Muscle of leg (tissue), 16 donors: ENCODE measurements at places on chromosomes 7 and 10. TPM values are rescaled to one million over a fixed set of nuclear protein-coding genes. Genes with fewer than 3 reads are reported as not detected.
A peak's percentile ranks its signal among the peaks of the same experiment; 100 is the strongest.

GRCh38 chr7:71787513-71787912 lies 624.6 kb downstream of the CALN1 start:
- H3K4me3 ChIP-seq: no peak overlapping the region
- no peaks in the 10 kb centered on the region for H3K36me3 ChIP-seq
- no peak for DNase-seq
- H3K27ac ChIP-seq: no peak overlapping the region

DNA sequence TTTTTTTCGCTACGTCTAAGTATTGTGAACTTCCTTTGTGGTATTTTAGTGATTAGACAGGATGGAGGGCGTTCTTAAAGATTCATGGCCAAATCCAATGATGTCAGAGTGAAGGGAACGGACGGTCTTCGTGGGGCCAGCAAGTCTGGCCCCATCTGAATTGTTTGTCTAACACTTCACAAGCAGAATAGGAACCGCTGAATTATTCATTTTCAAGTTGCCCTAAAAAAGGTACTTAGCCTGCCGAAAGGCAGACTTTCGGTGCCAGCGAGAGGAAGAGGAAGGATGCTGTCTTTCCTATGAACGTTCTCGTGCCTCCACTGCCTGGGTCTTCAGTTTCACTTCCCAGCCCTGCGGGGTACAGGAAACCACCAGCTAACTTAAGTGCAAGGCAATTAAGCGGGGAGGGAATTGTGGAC lies 145.7 kb upstream of the SH2B2 start:
- H3K27ac ChIP-seq: no peak overlapping the region
- no peaks in the 10 kb centered on the region for H3K27me3 ChIP-seq
- no peaks in the 10 kb centered on the region for H3K4me1 ChIP-seq
- no peak overlapping the region for H3K4me3 ChIP-seq
- no peaks in the 10 kb centered on the region for H3K36me3 ChIP-seq
- DNase-seq: peak; percentile 61

- no peak overlapping the region for H3K4me3 ChIP-seq
- no peaks in the 10 kb centered on the region for H3K27me3 ChIP-seq
- no peaks in the 10 kb centered on the region for H3K4me1 ChIP-seq
- H3K36me3 ChIP-seq: no peaks in the 10 kb centered on the region
- no peak for DNase-seq
Observed at GRCh38 chr10:75342397-75342796, 59.2 kb downstream of the ZNF503 start.

GRCh38 chr7:12127455-12127854 lies 83.6 kb upstream of the TMEM106B start:
- no peak overlapping the region for H3K4me3 ChIP-seq
- H3K36me3 ChIP-seq: no peaks in the 10 kb centered on the region
- no peaks in the 10 kb centered on the region for H3K27me3 ChIP-seq
- no peak for DNase-seq
- no peak overlapping the region for H3K27ac ChIP-seq

DNA sequence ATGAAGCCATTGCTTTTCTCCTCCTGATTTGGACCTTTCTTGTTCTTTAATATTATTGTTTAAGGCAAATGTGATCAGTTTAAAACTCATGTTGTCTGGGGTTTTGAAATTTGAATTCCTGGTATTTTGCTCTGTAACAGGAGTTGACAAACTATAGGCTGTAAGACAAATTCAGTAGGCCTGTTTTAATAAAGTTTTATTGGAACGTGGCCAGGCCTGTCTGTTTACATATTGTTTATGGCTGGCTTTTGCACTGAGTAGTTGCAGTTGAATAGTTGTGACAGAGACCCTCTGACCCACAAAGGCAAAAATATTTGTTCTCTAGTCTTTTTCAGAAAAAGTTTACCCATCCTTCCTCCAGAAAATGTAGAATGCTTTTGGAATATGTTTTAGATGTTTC lies 29.8 kb downstream of the STARD3NL start:
- no peak overlapping the region for H3K4me3 ChIP-seq
- H3K4me1 ChIP-seq: no peaks in the 10 kb centered on the region
- no peak overlapping the region for H3K27ac ChIP-seq
- DNase-seq: no peak

DNA sequence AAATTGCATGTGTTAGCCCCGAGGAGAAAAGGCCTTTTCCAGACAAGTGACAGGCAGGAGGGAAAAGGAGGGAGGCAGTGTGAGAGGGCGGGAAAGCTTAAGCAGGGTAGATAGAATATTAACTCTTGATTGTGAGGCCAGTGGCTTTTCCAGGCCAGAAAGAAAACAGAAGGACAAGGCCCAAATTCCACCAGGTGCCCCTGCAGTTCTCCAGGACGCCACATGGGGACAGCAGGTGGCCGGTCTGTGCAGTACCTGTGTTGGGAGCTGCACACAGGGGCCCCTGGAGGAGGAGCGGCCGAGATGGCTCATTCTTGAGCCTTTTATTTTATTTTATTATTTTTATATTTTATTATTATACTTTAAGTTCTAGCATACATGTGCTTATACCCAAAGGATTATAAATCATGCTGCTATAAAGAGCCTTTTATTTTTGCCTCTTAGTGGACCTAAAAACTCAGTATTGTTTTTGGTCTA lies 141.3 kb upstream of the KLF14 start:
- no peak for DNase-seq
- H3K36me3 ChIP-seq: peaks cover 2% of the 10 kb centered on the region
- H3K4me1 ChIP-seq: no peaks in the 10 kb centered on the region
- H3K27ac ChIP-seq: no peak overlapping the region
- H3K4me3 ChIP-seq: no peak overlapping the region

- H3K4me3 ChIP-seq: no peak overlapping the region
- H3K27me3 ChIP-seq: no peaks in the 10 kb centered on the region
- no peak for DNase-seq
- no peaks in the 10 kb centered on the region for H3K36me3 ChIP-seq
- H3K4me1 ChIP-seq: no peaks in the 10 kb centered on the region
Observed at GRCh38 chr7:31526864-31527263, 13.0 kb downstream of the ITPRID1 start.

DNA sequence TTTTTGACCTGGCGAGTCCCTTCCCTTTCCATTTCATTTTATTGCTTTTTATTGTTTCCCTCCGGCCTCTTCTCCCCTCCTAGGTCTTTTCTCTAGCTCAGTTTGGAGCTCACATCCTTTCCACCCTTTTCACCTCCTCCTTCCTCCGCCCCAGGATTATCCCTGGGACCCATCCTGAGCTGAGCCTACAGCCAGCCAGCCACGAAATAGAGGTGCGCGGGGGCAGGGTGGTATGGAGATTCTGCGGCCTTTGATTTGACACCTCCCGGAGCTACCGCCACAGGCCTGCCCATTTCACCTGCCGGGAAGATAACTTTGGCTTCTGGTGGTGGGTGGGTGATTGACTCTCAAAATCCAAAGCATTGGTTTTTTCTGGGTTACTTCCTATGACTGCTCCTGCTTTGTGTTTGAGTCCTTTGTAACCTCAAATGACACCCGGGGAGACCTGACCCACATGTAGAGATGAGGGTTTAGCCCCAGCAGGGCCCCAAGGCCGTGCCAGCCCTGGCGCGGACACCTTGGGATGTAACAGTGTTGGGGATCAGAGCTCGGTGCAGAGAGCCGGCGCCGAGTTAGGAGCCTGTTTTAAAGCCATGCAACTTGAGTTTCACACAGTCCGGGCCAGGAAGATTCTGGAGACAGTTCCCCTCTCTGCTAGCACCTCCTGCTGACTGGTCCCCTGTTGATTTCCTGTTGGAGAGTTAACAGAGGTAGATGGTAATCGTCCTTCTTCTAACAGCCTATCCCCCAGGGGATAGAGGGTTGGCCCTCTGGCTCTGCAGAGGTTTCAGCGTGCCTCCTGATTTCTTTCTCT lies 1.5 kb downstream of the DUSP5 start:
- H3K4me3 ChIP-seq: peak overlapping the region; percentile 55
- H3K36me3 ChIP-seq: no peaks in the 10 kb centered on the region
- peak; percentile 49 for DNase-seq

- H3K27ac ChIP-seq: no peak overlapping the region
- H3K4me1 ChIP-seq: peaks cover 10% of the 10 kb centered on the region
- DNase-seq: no peak
- peaks cover 5% of the 10 kb centered on the region for H3K36me3 ChIP-seq
Observed at GRCh38 chr10:5656737-5657579, 9.4 kb downstream of the ASB13 start.

- peaks cover 15% of the 10 kb centered on the region for H3K27me3 ChIP-seq
- DNase-seq: no peak
- H3K4me1 ChIP-seq: peaks cover 48% of the 10 kb centered on the region
- no peaks in the 10 kb centered on the region for H3K36me3 ChIP-seq
Observed at GRCh38 chr7:101622609-101623173, 6.4 kb downstream of the MYL10 start.

DNA sequence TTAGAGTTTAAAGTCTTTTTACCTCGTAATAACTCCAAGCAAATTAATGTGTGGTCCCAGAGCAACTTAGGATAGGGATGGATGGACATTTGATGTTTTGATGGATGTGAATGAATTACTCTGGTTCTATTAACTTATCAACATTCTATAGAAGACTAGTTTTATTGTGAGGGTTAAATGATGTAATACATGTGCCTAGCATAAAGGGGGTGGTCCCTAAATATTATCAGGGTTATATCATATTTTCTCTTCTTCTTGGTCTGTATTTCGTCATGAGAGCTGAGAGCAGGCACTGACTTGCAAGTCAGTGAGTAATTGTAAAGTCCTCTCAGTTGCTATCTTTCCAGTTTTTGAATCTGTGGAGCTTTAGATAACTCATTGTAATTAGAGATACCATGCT lies 219.3 kb downstream of the GATA3 start:
- H3K4me1 ChIP-seq: no peaks in the 10 kb centered on the region
- H3K27ac ChIP-seq: no peak overlapping the region
- H3K4me3 ChIP-seq: no peak overlapping the region
- H3K36me3 ChIP-seq: no peaks in the 10 kb centered on the region

The FIGNL1 gene
- 17.1 TPM for polyA plus RNA-seq

The LRRTM3 gene
- 3.1 TPM for polyA plus RNA-seq

The CCL26 gene
- 0.88 TPM for polyA plus RNA-seq

The CACNB2 gene
- polyA plus RNA-seq: 1.6 TPM

The TAC1 gene
- 1.5 TPM for polyA plus RNA-seq

The CTTNBP2 gene
- 3.0 TPM for polyA plus RNA-seq
